SK-N-SH (cell line): ENCODE measurements at places on chromosomes 13 and 19. TPM values are rescaled to one million over a fixed set of nuclear protein-coding genes. Genes with fewer than 3 reads are reported as not detected.

DNA sequence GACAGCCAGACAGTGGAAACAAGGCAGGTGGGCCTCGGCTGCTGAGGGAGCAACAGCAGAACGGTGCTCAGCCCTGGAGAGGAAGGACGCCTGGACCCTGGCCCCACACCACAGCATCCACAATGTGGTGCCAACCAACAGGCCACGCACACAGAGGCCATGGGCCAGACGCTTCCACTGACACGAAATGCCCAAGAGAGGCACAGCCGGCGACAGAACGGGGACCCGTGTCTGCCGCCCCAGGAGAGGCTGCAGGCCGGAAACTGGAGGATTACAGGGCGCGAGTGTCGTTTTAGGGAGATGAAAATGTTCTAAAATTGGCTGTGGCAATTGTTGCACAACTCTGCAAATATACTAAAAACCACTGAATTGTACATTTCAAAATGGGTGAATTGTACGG is 69.7 kb downstream of the RASA3 start:
- peaks cover 43% of the 10 kb centered on the region for H3K4me1 ChIP-seq
- no peak overlapping the region for H3K4me3 ChIP-seq
- H3K36me3 ChIP-seq: peaks cover 12% of the 10 kb centered on the region
- peak overlapping the region; percentile 100; the same call in 1 of the 2 replicates for H3K27ac ChIP-seq
- no peaks in the 10 kb centered on the region for H3K27me3 ChIP-seq

DNA sequence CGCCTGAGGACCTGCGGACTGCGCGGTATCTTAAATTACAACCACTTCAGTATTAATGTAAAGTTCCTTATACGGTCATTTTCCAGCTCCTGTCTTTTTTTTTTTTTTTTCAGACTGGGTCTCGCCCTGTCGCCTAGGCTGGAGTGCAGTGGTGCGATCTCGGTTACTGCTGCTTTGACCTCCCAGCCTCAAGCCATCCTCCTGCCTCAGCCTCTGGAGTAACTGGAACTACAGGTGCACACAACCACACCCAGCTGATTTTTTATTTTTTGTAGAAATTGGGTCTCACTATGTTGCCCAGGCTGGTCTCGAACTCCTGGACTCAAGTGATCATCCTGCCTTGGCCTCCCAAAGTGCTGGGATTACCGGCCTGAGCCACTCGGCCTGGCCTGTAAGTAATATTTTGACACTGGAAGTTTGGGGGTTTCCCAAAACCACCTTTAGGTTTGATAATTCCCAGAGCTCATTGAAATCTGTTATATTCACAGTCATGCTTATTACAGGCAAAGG is 406 bp upstream of the EID2B start:
- H3K36me3 ChIP-seq: peaks cover 6% of the 10 kb centered on the region
- H3K4me1 ChIP-seq: no peaks in the 10 kb centered on the region; the same call in 1 of the 2 replicates
- no peak overlapping the region for H3K27ac ChIP-seq
- no peaks in the 10 kb centered on the region for H3K27me3 ChIP-seq

Gene LRRC4B
- polyA plus RNA-seq: 5.4 and 6.9 TPM in 2 replicates

Gene IQCN
- polyA plus RNA-seq: 1.9 and 2.5 TPM in 2 replicates

DNA sequence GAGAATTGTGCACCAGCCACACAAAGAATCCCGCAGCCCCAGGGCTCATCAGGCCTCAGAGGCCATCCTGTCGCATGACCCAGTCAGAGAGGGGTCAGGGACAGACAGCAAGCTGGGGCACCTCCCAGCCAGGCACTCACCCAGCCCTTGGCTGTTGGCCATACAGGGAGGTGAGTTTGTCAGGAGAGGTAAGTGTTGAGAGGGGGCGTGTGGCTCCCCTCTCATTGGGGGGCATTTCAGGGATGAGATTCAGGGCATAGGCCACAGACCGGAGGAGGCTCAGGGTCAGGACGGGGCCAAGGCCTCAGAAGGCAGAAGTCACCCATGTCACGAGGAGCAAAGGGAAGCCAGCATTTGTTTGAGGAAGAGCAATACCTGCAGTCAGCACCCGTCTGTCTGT is 37.1 kb downstream of the MYO9B start:
- H3K27ac ChIP-seq: no peak overlapping the region
- H3K36me3 ChIP-seq: peaks cover 15% of the 10 kb centered on the region
- H3K4me1 ChIP-seq: peaks cover 5% of the 10 kb centered on the region
- no peaks in the 10 kb centered on the region for H3K27me3 ChIP-seq

Gene FPR3
- 0.02 and 0.05 TPM in 2 replicates for polyA plus RNA-seq

Gene WDR88
- polyA plus RNA-seq: 0.03 TPM in 1 of 2 replicates, not detected in the other

Gene CABP5
- polyA plus RNA-seq: not detected in 2 replicates

GRCh38 chr13:53151336-53152056 is 122.9 kb downstream of the OLFM4 start:
- no peaks in the 10 kb centered on the region for H3K27me3 ChIP-seq
- peak overlapping the region; percentile 51; the same call in 1 of the 2 replicates for H3K4me3 ChIP-seq
- no peaks in the 10 kb centered on the region for H3K4me1 ChIP-seq
- H3K36me3 ChIP-seq: no peaks in the 10 kb centered on the region
- peak; percentile 54 for DNase-seq

Gene PLVAP
- not detected in 2 replicates for polyA plus RNA-seq

Gene FFAR1
- not detected in 2 replicates for polyA plus RNA-seq

DNA sequence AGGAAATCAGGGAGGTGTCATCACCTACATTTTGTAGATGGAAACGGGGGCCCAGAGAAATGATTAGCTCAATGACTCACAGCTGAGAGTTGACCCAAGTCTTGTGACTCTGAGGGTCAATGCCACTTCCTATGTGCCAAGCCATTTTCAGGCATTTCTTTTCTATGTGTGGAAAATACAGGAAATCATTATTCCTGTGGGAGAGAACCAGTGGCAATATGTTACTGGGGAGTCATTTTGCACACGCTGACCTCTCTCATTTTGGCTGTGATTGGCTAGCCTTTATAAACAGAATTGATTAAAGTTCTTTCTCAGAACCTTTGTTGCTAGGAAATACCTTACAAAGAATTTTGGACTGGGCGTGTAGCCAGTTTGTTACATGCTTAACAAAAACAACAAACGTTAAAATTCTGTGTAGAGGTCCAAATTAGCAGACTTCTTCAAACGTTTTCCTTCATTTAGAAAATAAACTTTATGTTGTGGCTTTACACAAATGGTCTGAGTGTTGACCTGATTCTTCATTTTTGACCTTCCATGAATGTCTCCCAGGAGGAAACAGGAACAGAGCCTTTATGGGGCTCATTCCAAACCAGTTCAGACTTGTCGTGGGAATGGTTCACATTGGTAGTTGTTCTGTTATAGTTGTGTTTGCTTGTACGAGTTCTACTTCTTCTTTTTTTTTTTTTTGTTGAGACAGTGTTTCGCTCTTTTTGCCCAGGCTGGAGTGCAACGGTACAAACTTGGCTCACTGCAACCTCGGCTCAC is 11.4 kb downstream of the PCCA start:
- no peaks in the 10 kb centered on the region for H3K27me3 ChIP-seq
- peak overlapping the region; percentile 32 for H3K27ac ChIP-seq
- no peak overlapping the region for H3K4me3 ChIP-seq
- no peak for DNase-seq
- H3K36me3 ChIP-seq: no peaks in the 10 kb centered on the region

Gene AXL
- polyA plus RNA-seq: 78.8 and 82.6 TPM in 2 replicates

- no peaks in the 10 kb centered on the region; the same call in 1 of the 2 replicates for H3K4me1 ChIP-seq
- DNase-seq: no peak
- H3K27ac ChIP-seq: no peak overlapping the region
- no peaks in the 10 kb centered on the region for H3K27me3 ChIP-seq
These were observed 39.2 kb upstream of the CSNK1A1L start for GRCh38 chr13:37144661-37145060.

DNA sequence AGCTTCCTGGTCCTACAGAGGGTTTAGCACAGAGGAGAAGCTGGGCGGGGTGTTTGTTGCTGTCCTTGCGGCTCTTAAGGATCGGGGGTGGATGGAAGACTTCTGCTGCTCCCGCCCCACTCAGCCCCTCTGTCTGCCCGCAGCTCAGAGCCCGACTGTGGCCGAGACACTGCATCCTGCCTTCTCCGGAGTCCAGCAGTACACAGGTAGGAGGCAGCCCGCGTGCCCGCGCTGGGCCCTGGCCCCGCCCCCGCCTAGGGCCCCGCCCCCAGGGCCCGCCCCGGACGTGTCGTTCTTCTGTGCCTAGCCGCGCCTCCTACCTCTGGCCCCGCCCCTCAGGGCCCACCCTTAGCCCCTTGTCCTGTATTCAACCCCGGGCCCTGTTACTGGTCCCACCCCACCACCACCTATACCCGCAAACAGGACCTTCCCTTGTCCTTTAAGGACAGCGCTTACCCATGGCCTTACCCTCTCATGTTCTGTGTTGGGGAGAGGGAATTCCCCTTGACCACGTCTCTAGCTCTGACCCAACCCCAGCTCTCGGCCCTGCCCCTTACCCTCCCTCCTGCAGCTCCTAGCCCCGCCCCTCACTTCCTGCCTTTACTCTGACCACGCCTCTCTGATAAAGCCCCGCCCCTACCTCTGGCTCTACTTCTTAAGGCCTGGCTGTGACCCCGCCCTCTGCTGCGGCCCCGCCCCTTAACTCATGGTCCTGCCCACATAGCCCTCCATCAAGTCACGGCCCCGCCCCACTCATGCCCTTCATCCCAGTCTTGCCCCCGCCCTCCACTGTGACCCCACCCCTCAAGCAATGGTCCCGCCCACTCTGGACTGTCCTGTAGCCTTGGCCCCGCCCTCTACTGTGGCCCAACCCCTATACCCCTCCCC is 60.5 kb downstream of the CELF5 start:
- H3K36me3 ChIP-seq: no peaks in the 10 kb centered on the region
- peak; percentile 77 for DNase-seq
- H3K27ac ChIP-seq: no peak overlapping the region
- H3K27me3 ChIP-seq: no peaks in the 10 kb centered on the region; the same call in 1 of the 2 replicates
- no peak overlapping the region for H3K4me3 ChIP-seq

DNA sequence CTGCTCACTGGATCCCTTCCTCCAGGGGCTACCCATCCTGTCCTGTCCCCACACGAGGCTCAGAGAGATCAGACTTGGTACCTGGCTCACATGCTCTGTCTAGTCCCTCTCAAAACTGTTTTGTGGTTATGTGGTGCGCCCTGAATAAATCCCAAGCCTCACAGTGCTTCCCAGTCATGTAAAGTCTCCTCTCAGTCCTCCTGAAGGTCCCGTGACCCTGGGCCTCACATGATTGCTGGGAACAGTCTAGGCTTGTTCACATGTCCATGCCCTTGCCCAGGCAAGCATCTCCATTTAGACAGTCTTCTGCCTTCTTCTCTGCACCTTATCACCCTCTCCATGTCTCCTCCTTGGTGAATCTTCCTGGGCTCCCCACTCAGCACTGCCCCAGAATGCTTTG is 36.0 kb upstream of the POU2F2 start:
- H3K36me3 ChIP-seq: no peaks in the 10 kb centered on the region
- no peaks in the 10 kb centered on the region for H3K27me3 ChIP-seq
- H3K4me1 ChIP-seq: no peaks in the 10 kb centered on the region; the same call in 1 of the 2 replicates
- H3K4me3 ChIP-seq: no peak overlapping the region
- no peak for DNase-seq

DNA sequence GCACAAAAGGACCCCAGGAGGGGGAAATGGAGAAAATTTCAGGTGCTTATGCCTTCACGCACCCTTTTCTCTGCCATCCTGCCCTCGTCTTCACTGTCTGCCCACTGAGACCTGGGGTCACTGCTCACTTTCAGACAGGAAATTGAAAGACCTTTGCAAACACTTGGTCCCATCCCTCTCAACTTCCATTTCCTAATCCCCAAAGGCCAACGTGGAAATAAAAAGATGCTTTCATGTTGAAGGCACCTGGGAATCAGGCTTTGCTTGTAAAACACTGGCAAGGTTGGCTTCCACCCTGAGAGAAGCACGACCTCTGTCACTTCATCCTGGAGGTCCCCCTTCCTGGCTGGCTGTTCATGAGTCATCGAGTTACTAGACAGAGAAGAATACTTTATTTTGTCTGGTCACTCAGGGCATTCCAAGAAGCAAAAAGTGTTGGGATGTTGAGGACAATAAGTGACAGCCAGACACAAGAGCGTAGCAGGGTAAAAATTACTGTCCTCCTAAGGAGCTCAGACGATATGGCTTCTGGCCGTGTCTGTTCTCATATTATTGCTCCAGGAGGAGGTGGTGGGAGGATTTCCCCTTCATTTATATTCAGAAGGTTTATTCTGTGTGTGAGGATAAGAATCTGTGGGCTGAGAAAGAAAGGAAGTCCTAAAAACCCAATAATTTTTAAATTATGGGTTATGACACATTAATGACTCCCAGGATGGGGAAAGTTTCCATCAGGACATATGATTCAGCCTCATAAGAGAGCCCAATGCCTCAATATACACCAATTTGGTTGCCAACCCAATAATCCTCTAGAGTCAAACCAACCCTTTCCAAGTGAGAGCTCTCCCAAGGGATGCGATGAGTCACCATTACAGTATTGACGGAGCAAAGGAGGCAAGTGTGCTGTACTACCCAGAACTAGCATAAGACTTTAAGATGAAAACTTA is 409.0 kb downstream of the COG6 start:
- H3K27me3 ChIP-seq: no peaks in the 10 kb centered on the region
- H3K4me1 ChIP-seq: peaks cover 37% of the 10 kb centered on the region
- DNase-seq: no peak
- H3K27ac ChIP-seq: peak overlapping the region; percentile 7; the same call in 1 of the 2 replicates
